ENCODE measurements at places on chromosomes 2 and 18.

- no peak for DNase-seq
These were observed 64.6 kb downstream of the TRAPPC8 start for GRCh38 chr18:31878358-31878757.

GRCh38 chr2:25808006-25808383 is 70.3 kb downstream of the ASXL2 start:
- DNase-seq = peak; percentile 65

- peak; percentile 75 for DNase-seq
These were observed at the start of gene MTCL1 for GRCh38 chr18:8705238-8705960. Gene MTCL1, plus strand, starts transcription at chr18:8705556. Its CDS starts 105 bp downstream, at chr18:8705661.

DNA sequence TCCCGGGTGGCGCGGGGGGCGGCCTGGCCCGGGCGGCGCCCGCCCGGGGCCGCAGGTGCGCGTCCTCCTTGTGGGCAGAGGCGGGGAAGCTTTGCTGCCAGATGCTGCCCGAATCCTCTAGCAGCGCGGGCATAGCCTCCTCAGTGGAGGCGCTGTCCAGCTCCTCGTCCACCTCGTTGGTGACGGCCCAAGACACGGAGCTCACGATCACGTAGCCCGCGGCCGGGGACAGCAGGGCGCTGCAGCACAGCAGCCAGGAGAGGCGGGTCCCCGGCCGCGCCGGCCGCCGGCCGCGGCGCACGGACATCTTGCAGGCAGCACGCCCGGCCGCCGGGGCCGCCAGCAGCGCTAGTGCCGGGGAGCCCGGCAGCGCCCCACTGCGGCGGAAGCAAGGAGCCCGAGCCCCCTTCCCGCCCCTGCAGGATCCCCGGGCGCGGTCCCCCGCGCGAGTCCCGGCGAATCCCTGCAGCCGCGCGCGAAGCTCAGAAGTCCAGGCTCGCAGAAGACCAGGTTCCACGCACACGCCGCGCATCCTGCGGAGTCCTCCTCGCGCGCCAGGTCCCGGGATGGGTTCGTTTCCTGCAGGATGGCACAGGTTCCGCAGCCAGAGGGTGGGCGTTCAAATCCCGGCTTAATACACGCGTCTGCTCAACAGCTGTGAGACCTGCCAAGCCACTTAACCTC is at the start of gene CREG2:
TSS of gene CREG2 (minus strand) at position 353 of the 684 bp plus-strand sequence. CDS start at position 307, 46 bp downstream.
- DNase-seq = peak; percentile 61

GRCh38 chr2:203453858-203454451 is 81.1 kb downstream of the RAPH1 start:
- DNase-seq = peak; percentile 56

- no peak for DNase-seq
These were observed 291.1 kb downstream of the SLC8A1 start for GRCh38 chr2:40160751-40161218.
